Stimulated activated CD4-positive, alpha-beta T cell treated with anti-CD3 and anti-CD28 coated beads, Interleukin-4, amount 100 ng/mL, for 24 hours (primary cell): ENCODE measurements at places on chromosomes 2 and 18.

DNA sequence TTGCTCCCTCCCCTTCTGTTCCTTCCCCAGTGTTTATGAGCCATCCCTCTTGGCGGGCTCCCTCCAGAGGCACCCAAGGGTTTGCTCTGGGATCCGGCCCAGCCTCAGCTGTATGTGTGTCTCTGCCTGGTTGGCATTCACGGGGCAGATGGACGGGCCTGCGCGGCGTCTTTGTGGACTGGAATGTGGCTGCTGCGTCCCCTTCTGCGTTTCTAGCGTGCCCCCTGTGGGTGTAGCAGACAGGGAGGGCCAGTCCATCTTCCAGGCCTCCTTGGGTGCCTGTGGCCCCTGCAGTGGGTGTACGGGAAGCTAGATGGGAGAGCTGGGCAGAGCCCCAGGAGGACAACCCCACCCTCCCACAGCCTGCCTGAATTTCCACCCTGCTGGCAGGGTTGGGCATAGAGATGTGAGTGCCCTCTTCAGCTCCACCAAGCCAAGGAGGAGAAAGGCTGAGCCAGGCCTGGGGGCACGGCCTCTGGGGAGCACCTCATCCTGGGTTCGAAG, 15.7 kb downstream of the GPC1 start:
- DNase-seq = no peak

GRCh38 chr18:27712066-27712465, 464.9 kb downstream of the CDH2 start:
- no peak for DNase-seq

- no peak for DNase-seq
These were observed 220.1 kb upstream of the CTAGE1 start for GRCh38 chr18:22637787-22638186.

- DNase-seq = no peak
These were observed 94.6 kb downstream of the MC4R start for GRCh38 chr18:60277855-60278480.

DNA sequence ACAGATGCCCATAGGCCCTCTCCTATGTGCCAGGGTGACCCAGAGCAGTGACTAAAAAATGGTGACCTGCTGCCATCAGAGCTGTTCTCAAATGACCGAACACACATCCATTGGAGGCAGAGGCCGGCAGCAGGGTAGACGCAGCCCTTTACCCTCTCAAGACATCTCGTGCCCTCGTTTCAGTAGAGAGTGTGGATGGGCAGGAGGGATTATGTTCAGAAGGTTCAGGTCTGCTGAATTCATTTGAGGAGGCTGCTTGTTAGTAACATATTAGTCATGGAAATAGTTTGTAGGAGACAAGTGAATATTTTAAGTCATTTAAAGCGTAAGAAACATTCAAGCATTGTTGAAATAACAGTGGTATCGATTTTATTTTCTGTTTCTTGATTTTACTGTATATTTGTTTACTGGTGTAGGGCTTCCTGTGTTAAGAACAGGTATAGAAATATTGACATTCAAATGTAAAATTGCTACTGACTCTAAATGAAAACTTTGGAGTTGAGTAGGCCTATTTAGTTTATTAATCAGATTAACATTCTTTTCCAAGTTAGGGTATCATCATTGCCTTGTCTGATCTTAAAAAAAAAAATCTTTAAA, 82.6 kb downstream of the ZNF532 start:
- DNase-seq = no peak

GRCh38 chr18:76791106-76791505, 31.3 kb upstream of the ZNF236 start:
- no peak for DNase-seq

DNA sequence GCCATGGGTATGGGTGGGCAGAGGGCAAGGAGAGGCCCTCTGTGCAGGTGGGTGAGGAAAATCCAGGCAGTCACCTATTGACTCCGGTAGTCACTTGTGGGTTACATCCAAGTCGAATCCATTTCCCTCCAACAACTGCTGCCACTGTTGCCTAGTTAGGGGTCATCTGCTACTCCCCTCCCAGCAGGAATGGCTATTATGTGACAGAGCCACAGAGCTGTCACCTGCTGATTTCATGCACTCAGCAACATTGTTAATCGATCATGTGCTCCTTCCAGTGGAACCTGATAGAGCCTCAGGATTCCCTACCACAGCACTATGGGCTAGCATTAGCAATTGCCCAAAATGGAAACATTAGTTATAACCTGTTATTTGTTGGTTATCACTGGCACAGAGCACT, 31.4 kb downstream of the POLR1A start:
- no peak for DNase-seq

GRCh38 chr2:157492189-157492773, 48.4 kb upstream of the CYTIP start:
- DNase-seq = peak; percentile 80

- DNase-seq = no peak
These were observed 72.3 kb upstream of the POMC start for GRCh38 chr2:25240636-25241035.

DNA sequence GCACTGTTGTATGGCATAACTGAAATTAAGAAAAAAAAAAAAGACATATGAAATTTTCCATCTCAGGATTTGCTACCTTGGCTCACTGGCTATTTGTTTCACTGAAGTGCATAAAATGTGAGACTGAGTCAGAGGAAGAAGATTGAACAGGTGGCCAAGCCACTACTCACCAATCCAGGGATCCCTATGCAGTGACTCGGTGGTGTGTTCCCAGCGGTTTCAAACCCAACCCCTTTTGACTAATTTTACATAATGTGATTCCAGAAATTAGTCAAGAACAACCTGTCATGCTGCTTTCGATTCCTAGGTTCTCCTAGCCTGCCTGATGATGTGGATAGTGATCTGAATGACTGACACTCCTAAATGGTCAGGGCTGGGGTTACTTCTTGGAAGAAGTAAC, 77.3 kb downstream of the KLHL14 start:
- no peak for DNase-seq

DNA sequence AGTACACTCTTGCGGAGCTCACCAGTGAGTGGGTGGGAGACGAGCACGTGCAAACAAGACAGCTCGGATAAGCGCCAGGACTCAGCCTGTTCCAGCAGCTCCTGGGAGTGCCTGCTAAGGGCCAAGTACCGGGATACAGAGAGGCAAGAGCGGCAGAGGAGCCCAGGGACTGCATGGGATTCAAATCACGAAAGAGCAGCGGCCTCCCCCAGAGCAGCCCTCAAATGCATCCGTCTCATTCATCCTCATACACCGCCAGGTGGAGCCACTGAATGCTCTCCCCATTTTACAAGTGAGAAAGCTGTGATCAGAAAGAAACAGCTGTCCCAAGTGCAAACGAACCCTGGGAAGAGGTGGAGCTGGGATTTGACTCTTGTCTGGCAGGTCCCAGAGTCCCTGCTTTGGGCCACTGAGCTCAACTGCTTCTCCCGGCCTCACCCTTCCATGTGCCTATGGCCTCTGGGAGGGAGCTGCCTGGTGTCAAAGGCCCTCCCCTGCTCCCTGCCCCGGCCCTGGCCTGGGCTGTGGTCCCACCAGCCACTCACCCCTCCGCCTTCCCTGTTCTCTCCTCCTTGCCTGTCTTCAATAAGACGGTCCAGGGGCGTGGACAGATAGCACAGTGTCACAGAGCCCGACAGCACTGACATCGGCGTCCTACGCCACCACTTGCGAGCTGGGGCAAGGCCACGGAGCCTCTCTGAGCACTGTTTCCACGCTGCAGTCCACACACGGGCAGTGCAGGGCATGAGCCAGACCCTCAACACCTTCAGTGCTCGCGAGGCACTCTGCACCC, 72.8 kb upstream of the TAF1B start:
- DNase-seq = peak; percentile 55

DNA sequence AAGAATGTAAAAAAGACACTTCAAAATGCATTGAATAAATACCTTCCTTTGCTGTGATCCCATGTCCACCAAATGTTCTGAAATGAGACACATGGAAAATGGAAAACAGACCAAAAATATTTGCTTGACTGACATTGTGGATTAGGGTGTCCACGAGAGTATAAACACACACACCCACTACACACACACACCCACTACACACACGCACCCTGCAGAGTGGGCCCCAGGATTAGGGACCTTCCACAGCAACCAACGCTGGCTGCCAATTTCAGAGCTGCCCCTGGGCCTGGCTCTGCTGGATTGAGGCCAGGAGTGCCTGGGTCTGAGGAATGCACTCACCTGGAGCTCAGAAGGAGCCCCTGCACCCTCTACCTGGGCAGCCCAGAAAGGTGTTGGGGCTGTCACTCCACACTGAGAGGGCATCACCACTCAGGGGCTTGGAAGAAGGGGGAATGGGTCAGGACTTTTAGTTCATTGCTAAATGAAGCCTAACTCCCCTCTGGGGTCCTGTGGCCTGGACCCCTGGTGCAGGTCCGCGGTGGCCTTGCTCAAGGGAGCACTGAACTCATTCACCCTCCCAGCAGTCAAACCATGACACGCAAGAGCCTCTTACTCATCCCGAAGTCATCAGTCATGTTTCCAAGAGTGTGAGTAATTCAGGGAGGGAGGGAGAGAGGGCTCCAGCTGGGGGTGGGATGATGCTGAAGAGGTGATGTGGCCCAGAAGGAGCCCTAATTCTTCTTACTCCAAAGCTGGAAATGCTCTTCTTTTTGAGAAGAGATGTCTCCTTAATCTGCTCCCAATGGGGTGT, 50.2 kb upstream of the PLB1 start:
- peak; percentile 76 for DNase-seq

- DNase-seq = no peak
These were observed 120.7 kb downstream of the INHBB start for GRCh38 chr2:120466704-120467054.

DNA sequence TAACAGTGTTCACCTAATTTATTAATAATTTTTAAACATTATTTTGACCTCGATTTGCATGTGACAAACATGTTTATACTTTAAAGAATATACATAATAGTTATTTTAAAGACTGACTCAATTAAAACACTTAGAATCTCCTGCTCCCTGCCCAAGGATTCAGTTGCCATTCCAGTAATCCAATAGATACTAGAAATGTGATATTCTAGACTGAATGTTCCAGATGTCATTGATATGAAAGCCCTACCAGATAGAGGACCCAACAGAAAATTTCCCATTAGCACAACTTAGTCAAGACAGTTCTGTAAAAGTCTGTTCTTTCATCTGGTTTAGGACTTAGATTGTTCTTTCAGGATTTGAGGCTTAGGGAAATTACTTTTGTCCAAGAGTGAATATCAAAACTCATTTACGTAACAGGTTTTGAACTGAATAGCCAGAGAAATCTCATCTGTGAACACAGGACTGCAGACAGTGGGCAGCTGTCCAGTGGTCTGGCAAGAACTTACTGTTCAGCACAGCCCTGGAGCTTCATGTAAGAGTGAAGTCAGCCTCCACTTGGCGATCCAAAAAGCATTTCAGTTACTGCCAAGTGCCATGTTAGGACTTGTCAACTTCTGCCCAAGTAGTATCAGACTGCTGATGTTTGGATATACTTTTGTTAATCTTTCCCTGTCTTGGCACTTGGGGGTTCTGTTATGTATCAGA, 77.5 kb downstream of the OSBPL6 start:
- no peak for DNase-seq

GRCh38 chr2:228039752-228040534, 141.5 kb downstream of the SPHKAP start:
- DNase-seq = no peak

- DNase-seq = no peak
These were observed 3.1 kb downstream of the ADAM17 start for GRCh38 chr2:9552219-9553178.

DNA sequence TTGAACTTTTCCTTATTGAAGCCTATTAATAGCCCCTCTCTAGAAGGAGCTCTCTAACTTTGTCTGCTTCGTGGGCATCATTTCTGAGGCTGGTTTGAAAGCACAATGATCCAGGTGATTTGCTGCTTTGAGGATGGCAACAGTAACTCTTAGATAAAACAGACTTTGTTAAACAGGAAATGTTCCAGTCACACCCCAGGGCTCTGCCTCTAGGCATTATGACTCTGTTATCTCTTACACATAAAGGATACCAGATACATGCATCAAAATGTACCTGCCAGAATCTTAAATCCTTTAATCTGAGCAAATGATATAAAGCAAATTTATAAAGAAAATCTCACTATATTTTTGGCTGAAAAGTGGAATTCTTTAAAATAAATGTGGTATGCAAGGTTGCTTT, 52.3 kb downstream of the GAD1 start:
- DNase-seq = no peak

- DNase-seq = no peak
These were observed 163.0 kb downstream of the SEPTIN10 start for GRCh38 chr2:109450574-109451273.

DNA sequence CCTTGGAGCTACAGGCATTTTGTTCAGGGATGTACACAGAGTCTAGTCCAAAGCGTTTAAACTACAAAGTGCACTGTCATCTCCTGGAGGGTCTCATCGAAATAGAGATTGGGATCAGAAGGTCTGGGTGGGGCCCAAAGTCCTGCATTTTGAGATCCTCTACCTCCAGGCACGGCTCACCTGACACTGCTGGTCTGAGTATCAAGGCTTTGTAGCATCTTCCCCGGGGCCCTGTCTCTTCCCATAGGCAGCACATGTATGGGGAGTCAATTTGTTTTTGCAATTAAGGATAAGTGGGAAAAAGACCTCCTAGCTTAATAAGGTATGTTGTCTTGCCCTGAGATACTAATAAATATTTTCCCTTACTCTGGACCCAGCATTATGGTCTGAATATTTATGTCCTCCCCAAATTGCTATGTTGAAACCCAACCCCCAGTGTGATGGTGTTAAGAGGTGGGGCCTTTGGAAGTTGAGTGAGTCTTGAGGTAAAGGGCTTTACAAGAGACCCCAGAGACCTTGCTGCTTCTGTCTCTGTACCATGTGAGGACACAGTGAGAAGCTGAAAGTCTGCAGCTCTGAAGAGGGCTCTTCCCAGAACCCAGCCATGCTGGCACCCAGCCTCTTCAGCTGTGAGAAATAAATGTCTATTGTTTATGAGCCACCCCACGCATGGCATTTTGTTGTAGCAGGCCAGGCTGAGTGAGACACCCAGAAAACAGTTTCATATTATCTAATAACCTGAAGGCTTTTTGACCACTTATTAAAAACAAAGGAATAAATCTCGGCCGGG, 258.7 kb upstream of the HS6ST1 start:
- no peak for DNase-seq

GRCh38 chr18:68779169-68779568, 18.7 kb upstream of the CCDC102B start:
- no peak for DNase-seq
